ENCODE measurements at places on chromosomes 2 and 18.

DNA sequence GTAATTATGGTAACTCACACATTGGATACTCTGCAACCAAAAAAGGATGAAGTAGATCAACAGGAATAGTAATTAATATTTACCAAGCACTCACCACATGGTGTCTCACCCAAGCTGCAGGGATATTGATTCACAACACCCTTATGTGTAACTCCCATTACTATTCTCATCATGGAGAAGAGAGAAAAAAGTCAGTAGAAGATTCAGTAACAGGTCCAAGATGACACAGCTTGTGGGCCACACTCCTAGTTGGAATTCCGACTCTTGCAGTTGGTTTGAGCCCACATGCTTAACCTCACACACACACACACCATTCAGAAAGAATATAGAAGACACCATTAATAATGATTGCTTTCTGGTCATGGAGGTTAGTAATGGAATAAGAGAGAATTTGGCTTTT lies 1.7 kb upstream of the MLPH start:
- DNase-seq, result no peak

DNA sequence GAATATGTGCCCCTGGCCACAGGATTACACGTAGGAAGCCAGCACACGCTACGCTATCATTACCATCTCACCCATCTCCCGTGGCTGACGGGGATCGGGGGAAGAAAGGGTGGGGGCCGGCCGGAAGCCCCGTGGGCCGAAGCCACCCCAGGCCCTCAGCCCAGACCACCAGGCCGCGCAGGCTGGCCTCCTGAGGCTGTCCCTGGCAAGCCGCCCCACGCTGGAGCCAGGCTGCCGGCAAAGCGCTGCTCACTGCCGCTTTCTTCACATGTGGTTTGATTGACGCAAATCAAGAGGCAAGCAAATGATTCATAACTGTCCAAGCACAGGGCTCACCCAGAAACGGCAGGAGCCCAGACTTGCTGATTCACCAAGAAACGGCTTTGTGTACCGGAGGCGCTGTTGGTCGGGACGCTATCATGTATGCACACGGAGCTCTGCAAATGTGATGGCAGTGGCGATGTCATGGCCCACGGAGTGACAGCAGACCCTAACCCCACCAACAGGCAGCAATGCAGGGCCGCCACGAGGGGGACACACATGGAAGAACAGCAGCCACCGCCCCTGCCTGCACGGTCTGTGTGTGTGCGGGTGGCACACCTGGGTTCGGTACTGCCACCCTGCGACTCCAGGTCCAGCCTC lies 125.7 kb downstream of the HDAC4 start:
- peak; percentile 99 for DNase-seq

- no peak for DNase-seq
These were observed 636.2 kb downstream of the EPHA4 start for GRCh38 chr2:220935789-220936321.

DNA sequence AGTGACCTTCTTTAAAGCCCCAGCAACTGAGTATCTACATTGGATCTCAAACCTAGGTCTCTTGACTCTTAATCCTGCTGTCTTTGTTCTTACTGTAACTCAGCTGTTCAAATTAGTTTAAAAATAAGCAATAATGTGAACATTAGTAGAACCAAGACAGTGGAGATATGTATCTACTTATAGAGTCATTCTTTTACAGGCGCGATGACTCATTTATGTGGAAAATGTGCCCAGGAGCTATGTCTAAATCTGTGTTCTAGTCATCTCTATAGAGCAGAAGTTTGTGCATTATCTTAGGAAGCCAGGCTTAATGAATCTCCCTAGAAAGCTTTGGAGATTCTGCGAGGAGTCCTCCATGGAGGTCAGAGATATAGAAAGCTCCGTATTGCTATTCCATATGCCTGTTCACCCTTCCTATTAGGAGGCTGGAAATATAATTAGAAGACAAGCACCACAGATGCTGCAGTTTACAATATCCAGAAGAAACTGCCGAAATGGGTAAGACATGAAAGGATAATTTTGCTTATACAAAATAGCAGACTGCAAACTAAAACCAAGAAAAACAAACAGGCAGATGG lies 211.6 kb downstream of the TRIB2 start:
- DNase-seq, result peak; percentile 96

GRCh38 chr18:67682516-67682915 lies 166.0 kb upstream of the DSEL start:
- DNase-seq, result no peak

- DNase-seq, result peak; percentile 35
These were observed 877 bp downstream of the INHBB start for GRCh38 chr2:120346667-120347358.

- no peak for DNase-seq
These were observed at the start of gene UGT1A6 for GRCh38 chr2:233692648-233693047. UGT1A6 (plus strand) TSS chr2:233692890; CDS start chr2:233693005, 115 bp downstream.

GRCh38 chr2:132577686-132578085 lies 92.3 kb downstream of the LYPD1 start:
- no peak for DNase-seq
